Kidney (tissue), 22 donors: ENCODE measurements at places on chromosomes 4 and X. TPM values are rescaled to one million over a fixed set of nuclear protein-coding genes. Genes with fewer than 3 reads are reported as not detected.

DNA sequence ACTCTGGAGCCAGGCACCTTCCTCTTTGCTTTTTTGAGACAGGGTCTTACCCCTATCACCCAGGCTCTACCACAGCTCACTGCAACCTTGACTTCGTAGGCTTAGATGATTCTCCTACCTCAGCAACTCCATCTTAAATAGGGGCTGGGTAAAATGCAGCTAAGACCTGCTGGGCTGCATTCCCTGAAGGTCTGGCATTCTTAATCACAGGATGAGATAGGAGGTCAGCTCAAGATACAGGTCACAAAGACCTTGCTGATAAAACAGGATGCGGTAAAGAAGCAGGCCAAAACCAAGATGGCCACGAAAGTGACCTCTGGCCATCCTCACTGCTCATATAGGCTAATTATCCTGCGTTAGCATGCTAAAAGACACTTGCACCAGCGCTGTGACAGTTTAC lies 770.8 kb upstream of the PRKX start:
- DNase-seq: no peak

DNA sequence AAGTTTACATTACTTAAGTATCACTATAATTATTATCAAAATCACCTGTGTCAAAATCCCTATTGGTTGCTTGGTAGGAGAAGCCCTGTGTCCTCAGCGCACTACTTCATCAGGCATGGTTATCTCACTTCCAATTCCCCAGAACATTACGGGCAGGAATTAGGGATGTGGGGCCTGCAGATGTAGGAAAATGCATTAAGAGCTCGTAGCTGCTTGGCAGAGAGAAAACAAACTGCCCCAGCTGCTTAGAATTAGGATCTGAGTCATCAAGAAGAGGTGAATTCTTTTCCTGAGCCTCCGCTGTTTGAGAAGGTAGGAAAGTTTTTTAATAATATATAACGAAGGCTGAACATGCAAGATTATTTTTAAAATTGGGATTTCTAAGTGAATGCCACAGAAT lies 31.1 kb upstream of the CLNK start:
- DNase-seq: no peak

GRCh38 chrX:13341491-13342101 lies 21.7 kb upstream of the ATXN3L start:
- DNase-seq: no peak

DNA sequence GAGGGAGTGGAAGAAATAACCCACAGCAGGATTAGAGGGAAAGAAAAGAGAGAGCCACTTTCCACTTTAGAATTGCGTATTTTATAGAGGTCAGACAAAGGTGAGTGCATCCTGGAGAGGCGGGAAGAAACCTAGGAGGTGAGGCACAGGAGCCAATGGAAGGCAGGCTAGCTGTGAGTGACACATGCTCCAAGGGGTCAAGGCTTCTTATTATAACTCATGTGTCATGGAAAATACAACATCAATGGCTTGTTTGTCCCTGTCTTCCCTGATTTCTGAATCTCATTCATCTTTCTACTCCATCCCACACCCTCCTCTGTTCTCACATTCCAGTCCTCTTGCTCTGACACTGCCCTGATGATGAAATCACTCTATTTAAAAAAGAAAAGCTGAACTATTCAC lies 14.4 kb downstream of the ANXA3 start:
- DNase-seq: no peak

DNA sequence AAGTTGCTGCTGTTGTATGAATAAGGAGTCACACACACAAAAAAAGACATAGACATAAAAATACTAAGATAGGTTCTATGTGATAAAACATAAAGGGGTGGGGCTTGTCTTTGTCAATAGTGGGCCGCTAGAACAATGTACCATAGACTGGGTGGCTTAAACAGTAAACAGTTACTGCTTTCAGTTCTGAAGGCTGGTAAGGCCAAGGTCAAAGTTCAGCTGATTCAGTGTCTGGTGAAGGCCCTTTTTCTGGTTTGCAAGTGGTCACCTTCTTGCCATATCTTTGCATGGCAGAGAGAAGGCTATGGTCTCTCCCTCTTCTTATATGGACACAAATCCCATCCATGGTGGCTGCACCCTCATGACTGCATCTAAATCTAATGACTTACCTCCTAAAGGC lies 1980.7 kb downstream of the PCDH7 start:
- DNase-seq: no peak

DNA sequence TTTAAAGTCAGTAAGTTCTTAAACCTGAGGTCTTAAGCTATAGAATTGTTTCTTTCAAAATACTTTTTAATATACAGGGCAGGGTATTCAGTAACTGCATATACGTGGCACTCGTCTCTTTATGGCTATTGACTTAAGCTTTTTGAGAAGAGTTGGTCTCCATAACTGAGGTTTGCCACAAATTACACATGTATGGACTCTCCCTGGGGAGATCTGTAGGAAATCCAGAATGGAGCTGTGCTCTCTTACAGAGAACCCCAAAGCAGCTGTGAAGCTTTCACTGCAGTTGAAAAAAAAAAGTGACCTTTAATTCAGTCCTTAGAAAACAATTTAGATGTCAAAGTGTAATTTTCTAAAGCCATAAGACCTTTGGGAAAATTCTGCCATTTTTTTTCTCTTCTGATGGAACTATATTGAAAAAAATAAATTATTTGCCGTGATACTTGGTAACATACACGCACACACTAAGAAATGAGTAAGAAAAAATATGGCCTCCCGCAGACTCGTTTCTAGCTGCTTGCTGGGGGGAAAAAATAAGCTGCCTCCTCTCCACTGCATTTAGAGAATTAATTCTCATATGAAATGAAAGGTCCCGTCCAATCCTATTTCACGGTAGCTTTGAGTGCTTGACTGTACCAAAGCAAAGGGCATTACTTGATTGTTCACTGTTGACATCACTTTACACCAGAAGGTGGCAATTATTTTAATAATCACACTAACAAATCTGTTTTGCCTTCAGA lies 159.4 kb upstream of the TENM3 start:
- no peak for DNase-seq

GRCh38 chrX:13373431-13374187 lies 53.8 kb upstream of the ATXN3L start:
- no peak for DNase-seq

- DNase-seq: no peak
Measured at GRCh38 chr4:55308071-55308470, 38.0 kb upstream of the SRD5A3 start.

GRCh38 chr4:48985976-48986653 lies at the start of gene CWH43:
TSS of gene CWH43 (plus strand) at chr4:48986275. CDS start at chr4:48986430, 155 bp downstream.
- peak; percentile 29 for DNase-seq

- DNase-seq: no peak
Measured at GRCh38 chr4:162461952-162462351, 298.2 kb upstream of the FSTL5 start.

GRCh38 chr4:61984260-61984909 lies 784.3 kb downstream of the ADGRL3 start:
- DNase-seq: no peak

GRCh38 chrX:155027509-155028066 lies 944 bp downstream of the FUNDC2 start:
- DNase-seq: no peak

- DNase-seq: peak; percentile 46
Measured at GRCh38 chr4:5895287-5895686, 2.4 kb upstream of the CRMP1 start.

DNA sequence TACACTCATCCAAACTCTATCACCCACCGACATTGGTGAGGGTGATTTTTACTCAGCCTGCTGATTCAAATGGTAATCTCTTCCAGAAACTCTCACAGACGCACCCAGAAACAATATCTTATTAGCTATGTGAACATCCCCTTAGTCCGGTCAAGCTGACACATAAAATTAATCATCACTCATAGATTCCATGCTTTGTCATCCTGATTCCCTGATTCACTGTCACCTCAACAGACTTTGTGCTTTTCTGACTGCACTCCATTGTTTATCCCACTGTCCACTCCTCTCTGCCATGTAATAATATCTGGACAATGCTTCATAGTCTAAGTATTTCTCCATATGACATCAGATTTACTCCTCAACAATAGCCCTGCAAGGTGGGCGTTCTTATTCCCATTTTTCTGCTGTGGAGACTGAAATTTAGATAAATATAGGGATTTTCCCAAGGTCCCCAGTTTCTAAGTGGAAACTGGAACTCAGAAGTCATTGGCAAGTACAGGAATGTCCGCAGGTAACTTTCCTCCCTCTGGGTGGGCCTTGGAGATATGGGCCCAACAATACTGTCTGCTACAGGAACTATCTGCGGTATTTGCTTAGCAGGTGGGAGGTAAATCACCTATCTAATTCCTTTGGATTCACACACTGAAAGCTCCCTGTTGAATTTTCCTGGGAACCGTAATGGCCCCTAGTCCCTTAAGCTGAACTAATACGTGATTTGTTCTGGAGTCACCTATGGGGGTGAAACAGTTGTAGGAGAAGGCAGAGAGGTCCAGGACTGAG lies 228.6 kb upstream of the BCOR start:
- no peak for DNase-seq

GRCh38 chrX:14546190-14546589 lies 16.9 kb downstream of the GLRA2 start:
- no peak for DNase-seq

- no peak for DNase-seq
Measured at GRCh38 chr4:3276986-3277385, 15.8 kb upstream of the RGS12 start.

GRCh38 chrX:39258331-39258730 lies 457.1 kb downstream of the MID1IP1 start:
- no peak for DNase-seq

DNA sequence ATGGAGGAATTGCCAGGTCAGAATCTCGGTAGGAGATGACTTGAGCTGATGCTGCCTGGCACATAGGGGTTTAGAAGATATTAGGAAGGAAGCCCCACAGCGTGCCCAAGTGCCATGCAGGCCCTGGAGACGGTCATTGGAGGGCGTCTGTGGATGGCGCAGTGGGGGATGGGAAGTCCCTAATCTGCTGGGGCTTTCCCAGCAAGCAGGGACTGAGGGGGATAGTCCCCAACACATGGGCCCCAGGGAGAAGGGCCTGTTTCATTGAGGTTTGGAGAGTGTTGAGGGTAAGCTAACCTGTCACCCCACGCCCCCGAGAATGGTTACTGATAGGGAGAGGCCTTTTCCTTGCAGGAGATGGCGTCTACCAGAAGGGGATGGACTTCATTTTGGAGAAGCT lies 7.8 kb downstream of the TAFAZZIN start:
- no peak for DNase-seq

DNA sequence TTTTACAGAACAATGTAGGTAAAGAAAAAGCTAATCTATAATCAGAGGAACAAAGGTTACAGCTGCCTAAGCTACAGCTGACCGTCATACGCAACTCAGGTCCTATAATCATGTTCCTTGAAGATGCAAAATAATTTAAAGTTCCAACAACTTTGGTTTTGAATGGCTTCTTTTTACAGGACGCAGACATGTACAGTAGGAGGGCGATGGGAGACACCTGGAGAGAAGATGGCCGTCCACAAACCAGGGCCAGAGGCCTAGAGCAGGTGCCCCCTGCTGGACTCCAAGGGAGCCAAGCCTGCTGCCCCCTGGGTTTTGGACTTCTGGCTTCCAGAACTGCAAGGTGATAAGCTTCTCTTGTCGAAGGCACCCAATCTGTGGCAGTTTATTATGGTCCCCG lies 10.6 kb downstream of the HGFAC start:
- peak; percentile 40 for DNase-seq

DNA sequence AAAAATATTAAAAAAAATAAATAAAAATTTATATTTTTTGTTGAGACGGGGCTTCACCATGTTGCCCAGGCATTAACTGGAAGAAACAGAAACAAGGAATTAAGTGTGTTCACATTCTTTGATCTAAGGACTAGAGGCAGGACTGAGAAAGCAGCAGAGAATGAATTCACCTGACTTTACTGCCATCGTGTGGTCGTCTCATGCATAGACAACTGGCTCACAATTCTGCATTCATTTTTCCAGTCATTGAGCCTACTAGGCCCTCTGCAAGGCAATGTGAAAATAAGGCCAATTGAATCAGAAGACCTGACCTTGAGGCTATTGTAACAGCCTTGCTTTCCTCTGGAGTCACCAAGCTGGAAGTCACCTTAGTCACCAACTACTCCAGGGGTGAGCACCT lies 37.4 kb downstream of the LHFPL1 start:
- DNase-seq: peak; percentile 53

GRCh38 chr4:29708473-29708872 lies 1011.7 kb upstream of the PCDH7 start:
- no peak for DNase-seq

DNA sequence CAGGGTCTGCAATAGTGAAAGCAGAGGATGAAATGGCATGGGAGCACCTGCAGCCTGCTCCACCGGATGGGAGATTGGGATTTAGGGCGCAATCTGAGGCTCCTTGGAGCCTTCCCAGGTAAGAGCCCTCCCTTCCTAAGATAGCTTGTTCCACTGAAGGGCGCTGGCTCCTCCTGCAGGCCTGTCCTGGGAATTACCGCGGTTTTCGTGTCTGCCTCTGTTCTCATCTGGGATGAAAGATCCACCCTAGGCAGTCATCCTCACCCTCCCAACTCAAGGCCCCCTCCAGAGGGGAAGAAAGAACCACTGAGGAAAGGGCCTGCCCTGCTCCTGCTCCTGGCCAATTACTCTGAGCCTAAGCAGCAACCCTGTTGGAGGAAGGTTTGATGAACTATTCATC lies 547.5 kb downstream of the SMARCA1 start:
- no peak for DNase-seq

- DNase-seq: peak; percentile 61
Measured at GRCh38 chr4:75107755-75108612, 175.1 kb downstream of the PARM1 start.

Gene F9
- not detected for total RNA-seq

Gene SLC9A6
- total RNA-seq: 14.1 TPM

Gene IL1RAPL1
- 0.19 TPM for total RNA-seq

Gene ELOVL6
- total RNA-seq: 10.7 TPM

Gene CT45A3
- not detected for total RNA-seq

Gene TLR6
- 6.1 TPM for total RNA-seq

Gene SLC25A53
- 12.1 TPM for total RNA-seq

Gene ZCCHC18
- 0.79 TPM for total RNA-seq

Gene DRP2
- 0.16 TPM for total RNA-seq
